Activated T-helper 1 cell treated with anti-CD3 and anti-CD28 coated beads, Interleukin-2, amount 50 U/mL, for 16 hours (primary cell): ENCODE measurements at places on chromosomes 16 and 17.

- no peak for DNase-seq
Observed at GRCh38 chr17:56171186-56171959, 18.1 kb downstream of the ANKFN1 start.

DNA sequence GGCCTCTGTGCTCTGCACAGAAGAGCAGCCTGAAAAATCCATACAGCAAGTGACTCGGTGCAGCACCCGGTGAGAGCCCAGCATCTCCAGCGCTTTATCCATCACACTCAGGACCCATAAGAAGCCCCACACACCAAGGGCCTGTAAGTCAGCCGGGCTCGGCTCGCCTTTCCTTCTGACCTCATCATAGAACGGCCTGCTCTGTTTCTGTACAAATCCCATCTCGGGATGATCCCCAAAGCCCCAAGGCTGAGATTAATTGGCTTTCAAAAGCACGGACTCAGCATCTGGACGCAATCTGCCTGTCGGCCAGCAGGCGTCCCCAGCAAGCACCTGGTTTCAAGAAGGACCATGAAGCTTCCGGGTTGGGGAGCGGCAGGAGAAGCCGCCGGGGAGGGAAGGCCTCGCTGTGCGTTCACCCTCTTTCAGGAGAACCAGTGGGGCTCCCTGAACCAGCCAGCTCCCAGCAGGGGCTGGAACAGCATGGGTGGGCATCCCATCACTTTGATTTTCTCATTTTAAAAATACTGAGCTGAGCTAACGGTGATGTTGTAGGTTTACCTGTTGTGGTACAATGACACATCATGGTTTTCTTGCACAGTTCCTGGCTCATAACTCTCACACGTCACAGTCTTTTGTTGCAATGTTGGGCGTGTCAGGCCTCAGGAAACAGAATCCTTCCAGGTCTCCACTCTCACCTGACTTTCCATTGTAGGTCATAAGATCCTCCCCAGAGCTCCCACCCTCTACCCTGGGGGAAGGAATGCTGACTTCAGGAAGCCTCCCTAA is 6.7 kb downstream of the CCDC57 start:
- DNase-seq: peak; percentile 58

- DNase-seq: no peak
Observed at GRCh38 chr16:3193221-3194212, 5.5 kb downstream of the OR1F1 start.

GRCh38 chr16:61547626-61548025 is 488.6 kb downstream of the CDH8 start:
- no peak for DNase-seq

DNA sequence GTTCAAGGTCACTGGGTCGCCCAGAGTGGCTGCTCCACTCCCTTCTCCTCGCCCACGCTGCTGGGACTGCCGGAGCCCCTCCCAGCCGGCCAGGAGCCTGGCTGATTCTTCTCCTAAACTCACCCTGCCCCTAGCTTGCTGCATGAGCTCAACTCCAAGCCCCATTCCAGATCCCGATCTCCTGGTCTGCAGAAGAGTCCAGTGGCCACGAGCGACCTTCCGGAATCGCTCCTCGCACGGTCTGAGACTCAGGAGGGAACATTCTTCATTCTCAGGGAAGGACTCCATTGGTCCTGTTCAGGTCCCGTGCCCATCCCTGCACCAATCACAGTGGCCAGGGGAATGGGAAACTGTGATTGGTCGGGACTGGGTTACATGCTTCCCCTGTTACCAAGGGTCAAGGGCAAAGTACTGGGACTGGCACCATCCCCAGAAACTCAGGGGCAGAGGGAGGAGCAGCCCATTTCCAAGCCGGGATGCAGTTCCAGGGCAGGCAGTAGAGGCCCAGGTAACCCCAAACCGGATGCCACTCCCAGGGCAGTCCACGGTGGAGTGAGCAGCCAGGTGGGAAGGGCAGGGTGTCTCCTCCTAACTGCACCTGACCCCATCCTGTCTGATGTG is 24.5 kb upstream of the CIBAR2 start:
- DNase-seq: no peak

DNA sequence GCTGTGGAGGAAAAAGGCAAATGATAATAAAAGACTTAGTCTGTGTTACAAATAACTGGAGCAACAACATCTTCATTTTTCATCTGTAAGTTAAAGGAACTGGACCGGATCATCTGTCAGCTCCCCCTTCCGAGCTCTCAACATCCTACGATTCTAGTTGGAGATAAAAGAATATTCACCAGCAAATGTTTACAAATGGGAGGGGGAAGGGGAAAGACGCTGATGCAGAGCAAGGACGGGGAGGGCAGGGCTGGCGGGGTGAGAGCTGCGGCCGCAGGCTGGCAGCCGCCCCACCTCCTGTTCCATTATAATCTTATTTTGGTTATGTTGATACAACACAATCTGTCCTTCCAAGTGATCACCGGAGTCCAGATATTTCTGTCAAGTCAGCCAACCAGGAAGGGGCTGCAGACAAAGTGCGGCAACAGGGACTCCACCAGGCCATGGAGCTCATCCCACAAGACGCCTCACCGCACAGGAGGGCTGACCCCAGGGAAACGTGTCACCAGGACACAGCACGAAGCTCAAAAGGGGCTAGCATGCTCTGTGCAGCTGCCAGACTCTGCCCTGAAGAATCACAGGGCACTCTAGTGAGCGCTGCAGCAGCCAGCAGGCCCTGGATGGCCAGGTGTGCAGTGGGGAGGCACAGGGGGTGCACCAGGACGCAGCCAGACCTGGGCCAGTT is 19.7 kb downstream of the FBXO31 start:
- no peak for DNase-seq

- no peak for DNase-seq
Observed at GRCh38 chr16:88992351-88993165, 15.6 kb upstream of the CBFA2T3 start.
